ENCODE measurements at places on chromosomes 6 and 20. TPM values are rescaled to one million over a fixed set of nuclear protein-coding genes. Genes with fewer than 3 reads are reported as not detected.

DNA sequence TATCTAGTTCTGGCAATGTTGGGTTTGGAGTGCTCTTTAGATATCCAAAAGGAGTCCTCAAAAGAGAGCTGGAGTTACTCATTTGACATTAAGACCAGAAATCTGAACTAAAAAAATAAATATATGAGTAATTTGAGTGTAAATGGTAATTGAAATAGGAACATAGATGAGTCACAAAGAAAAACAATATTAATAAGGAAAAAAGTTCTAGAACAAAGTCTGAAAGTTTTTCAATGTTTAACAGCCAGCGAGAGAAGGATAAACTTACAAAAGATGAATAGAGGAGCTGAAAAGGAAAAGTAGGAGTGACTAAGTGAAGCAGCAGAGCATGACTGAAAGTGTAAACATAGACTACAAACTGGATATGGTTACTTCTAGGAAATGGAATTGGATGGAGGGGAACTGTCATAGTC is 46.8 kb downstream of the EPM2A start:
- DNase-seq: peak; percentile 25

DNA sequence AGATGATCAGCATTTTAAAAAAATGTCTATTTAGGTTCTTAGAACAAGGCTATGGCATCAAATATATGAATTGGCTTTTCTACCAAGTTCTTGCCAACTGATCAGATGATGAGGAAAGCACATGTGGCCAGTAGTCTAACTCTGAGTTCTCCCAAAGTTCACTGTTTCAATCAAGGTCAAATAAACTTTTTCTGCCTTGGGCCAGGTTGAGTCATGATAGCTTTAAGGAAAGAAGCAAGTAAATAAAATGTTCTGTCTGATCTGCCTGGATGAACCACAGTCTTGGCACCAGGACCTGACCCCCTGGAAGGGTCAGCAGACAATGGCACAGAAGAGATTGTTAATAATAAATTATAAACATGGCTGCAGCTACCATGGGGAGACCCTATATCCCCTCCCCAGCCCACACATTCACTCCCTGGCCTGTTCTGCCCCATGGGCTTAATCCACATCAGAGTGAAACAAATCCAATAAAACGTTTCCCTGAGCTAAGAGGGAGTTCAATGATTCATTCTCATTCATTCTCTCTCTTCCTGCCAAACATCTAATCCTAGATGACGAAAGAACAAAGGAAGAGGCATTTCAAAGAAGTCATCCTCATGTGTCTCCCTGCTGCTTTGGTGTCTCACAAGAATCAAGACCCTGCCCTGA is 661.6 kb downstream of the DHX35 start:
- no peak for DNase-seq

GRCh38 chr20:23419995-23420901 is 1.0 kb downstream of the NAPB start:
- DNase-seq: peak; percentile 71

GRCh38 chr6:131909408-131910218 is 41.6 kb downstream of the CCN2 start:
- peak; percentile 71 for DNase-seq

DNA sequence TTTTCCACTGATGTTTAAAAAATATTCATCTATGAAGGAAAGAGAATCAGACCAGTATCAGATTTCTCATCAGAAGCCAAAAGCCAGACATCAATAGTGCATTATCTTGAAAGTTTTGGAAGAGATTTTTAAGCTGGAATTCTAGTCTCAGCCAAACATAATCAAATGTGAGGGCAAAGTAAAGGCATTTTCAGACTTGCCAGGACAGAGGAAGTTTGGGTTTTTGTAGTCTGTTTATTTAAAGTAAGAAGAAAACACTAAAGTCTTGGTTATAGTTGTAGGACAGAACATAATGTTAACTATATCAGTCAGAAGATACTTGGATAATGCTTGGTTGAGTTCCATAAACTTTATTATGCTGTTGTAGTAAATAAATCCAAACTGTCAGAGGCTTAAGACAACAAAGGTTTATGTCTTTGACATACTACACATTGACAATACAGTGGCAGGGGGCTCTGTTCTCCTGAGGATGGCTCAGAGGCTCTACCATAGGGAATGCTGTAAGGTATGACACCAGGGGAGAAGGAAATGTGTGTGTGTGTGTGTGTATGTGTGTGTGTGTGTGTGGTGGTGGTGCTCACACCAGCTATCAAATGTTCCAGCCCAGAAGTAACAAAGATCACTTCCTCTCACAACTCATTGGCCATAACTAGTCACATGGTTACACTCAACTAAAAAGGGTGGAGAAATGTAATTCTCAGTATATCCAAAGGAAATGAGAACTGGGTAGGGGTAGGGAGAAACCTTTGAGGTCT is 26.7 kb upstream of the YWHAB start:
- no peak for DNase-seq

- no peak for DNase-seq
Observed at GRCh38 chr6:96649926-96650325, 87.0 kb downstream of the FHL5 start.

DNA sequence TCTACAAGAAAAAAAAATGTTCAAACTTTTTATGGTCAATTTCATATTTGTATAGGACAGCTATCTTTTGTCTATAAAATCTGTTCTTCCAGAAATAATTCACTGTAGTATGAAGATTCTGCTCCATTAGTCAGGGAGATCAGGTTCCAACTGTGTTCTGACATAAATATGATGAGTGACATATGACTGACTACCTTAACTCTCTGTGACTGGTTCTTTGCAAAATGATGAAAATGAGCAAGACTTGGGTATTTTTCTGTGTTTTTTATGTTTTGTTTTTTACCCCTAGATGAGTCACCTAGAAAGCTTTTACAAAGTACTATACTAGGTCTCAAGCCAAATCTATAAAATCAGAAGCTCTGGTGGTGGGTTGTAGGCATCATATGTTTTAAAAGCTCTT is 229.6 kb downstream of the MMUT start:
- no peak for DNase-seq

MOXD1 gene
- total RNA-seq: 107 TPM

LY86 gene
- not detected for total RNA-seq
